Smooth muscle cell of bladder (primary cell): ENCODE measurements at places on chromosomes 3 and 15. TPM values are rescaled to one million over a fixed set of nuclear protein-coding genes. Genes with fewer than 3 reads are reported as not detected.

TMEM207 gene
- total RNA-seq = not detected in 2 replicates

PAQR9 gene
- 0.18 TPM in 1 of 2 replicates, not detected in the other for total RNA-seq

CPN2 gene
- total RNA-seq = not detected in 2 replicates

SAXO2 gene
- total RNA-seq = 0.65 and 3.1 TPM in 2 replicates

ZNF660 gene
- 2.1 and 2.6 TPM in 2 replicates for total RNA-seq

PP2D1 gene
- not detected in 2 replicates for total RNA-seq

CASR gene
- not detected in 2 replicates for total RNA-seq

SCG3 gene
- total RNA-seq = not detected in 2 replicates

SH3BP5 gene
- 26.0 and 33.4 TPM in 2 replicates for total RNA-seq

GOLGA8T gene
- 0.14 TPM in 1 of 2 replicates, not detected in the other for total RNA-seq

ANKDD1A gene
- 3.3 and 6.2 TPM in 2 replicates for total RNA-seq

PAQR5 gene
- 9.6 and 21.9 TPM in 2 replicates for total RNA-seq

NIPA2 gene
- total RNA-seq = 54.9 and 65.5 TPM in 2 replicates

PDZRN3 gene
- total RNA-seq = 72.0 and 77.3 TPM in 2 replicates

CADPS gene
- 21.6 and 26.5 TPM in 2 replicates for total RNA-seq

ADAMTS17 gene
- under 0.01 and 0.09 TPM in 2 replicates for total RNA-seq

FAM107A gene
- under 0.01 TPM in 1 of 2 replicates, not detected in the other for total RNA-seq

SPINK8 gene
- total RNA-seq = not detected in 2 replicates

HHATL gene
- total RNA-seq = not detected in 2 replicates

ARID3B gene
- 0.71 and 1.4 TPM in 2 replicates for total RNA-seq

KY gene
- total RNA-seq = 0.28 and 0.74 TPM in 2 replicates
